Activated naive CD8-positive, alpha-beta T cell treated with anti-CD3 and anti-CD28 coated beads for 36 hours (primary cell): ENCODE measurements at places on chromosomes 4 and X. TPM values are rescaled to one million over a fixed set of nuclear protein-coding genes. Genes with fewer than 3 reads are reported as not detected.

- H3K36me3 ChIP-seq: no peaks in the 10 kb centered on the region
- DNase-seq: no peak
- H3K27ac ChIP-seq: no peak overlapping the region
- H3K4me3 ChIP-seq: no peak overlapping the region
These were observed 25.3 kb downstream of the USP46 start for GRCh38 chr4:52633846-52634245.

The SLC49A3 gene
- 0.38 TPM for total RNA-seq

The ADH1A gene
- not detected for total RNA-seq

The CT47C1 gene
- total RNA-seq: not detected

The SLC10A6 gene
- not detected for total RNA-seq
